Right ventricle myocardium inferior (tissue), 1 donor: ENCODE measurements at places on chromosomes 11 and 22.
A peak's percentile ranks its signal among the peaks of the same experiment; 100 is the strongest.

GRCh38 chr22:20408891-20409290 lies 14.9 kb downstream of the ZNF74 start:
- DNase-seq: no peak

DNA sequence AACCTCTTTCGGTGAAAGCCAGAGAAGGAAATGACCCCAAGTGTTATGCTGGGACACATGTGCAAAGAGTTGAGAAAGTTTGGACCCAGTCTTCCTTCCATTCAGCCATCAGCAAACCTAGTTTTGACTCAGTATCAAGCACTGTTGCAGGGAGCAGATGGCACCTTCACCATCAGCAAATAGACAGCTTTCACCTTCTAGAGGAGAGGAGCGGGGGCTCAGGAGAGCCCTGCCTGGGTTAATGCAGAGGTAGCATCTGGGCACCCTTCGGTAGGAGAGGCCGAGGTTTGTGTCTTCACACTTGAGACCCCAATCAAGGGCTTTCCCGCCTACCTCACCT lies 16.2 kb upstream of the MFRP start:
- DNase-seq: peak; percentile 43

GRCh38 chr22:41481925-41482318 lies 13.0 kb downstream of the ACO2 start:
- no peak for DNase-seq

DNA sequence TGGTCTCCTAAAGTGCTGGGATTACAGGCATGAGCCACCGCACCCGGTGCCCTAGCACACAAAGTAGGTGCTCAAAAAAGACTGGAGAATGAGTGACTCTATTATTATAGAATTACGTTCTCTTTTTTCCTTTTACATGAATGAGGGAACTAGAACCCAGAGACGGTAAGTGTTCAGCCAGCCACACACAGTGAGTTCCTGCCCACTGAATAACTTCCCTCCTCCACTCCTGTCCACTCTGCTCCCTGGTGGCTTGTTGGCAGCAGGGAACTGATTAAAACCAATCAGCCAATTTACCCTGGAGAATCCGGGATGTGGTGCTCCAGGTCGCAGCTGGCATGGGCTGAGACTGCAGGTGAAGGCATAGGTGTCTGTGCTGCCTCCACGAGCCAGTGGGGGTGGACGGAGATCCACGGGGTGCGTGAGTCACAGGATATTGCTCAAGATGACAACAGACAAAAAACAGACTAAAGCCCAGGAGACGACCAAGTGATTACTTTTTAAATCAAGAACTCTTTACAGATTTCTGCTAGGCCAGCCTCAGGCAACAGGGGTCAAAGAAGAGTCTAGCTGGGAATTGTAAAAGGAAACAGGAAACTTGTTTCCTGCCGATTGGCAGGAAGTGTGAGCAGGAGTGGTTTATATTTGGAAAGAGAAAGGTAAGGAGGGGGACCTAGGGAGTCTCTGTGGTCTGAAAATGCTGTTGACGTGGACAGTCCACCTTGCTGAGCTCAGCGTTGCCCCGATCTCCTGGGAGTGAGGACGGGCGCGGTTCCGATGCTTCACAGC lies 95.2 kb upstream of the TP53I11 start:
- peak; percentile 80 for DNase-seq

DNA sequence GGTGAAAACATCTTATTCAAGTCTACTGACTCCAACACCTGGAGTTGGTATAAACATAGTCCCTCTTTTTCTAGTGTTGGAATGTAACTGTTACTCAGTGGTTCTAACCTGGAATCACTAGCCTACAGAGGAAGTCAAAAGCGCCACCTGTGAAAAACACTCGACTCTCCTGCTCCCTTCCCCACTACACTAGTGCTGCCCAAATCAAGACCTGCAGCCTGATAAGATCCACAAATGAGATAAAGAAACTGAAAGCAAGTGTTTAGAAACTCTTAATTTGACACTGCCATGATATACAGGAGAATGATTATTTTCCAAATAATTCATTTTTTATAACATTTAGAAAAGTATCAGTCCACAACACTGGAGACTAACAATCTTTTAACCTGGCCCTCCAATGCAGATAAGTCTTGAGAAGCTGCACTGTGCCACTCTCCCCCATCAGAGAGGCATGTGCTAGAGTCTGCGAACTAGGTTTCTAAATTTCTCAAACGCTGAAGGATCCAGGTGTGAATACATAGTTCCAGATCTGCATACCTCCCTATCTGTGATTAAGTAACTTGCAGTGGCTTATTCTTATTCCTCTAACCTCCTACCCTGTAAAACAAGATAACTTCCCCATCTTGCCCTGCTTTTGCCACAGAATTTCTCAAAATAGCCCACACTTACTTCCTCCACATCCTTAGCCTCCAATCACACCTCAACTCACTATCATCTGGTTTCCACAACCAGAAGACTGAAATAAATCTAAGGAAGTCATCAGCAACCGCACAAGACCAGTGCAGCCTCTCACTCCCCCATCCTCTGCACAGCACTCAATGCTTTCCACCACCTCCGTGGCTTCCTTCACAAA lies 88.1 kb downstream of the RRAS2 start:
- DNase-seq: no peak

DNA sequence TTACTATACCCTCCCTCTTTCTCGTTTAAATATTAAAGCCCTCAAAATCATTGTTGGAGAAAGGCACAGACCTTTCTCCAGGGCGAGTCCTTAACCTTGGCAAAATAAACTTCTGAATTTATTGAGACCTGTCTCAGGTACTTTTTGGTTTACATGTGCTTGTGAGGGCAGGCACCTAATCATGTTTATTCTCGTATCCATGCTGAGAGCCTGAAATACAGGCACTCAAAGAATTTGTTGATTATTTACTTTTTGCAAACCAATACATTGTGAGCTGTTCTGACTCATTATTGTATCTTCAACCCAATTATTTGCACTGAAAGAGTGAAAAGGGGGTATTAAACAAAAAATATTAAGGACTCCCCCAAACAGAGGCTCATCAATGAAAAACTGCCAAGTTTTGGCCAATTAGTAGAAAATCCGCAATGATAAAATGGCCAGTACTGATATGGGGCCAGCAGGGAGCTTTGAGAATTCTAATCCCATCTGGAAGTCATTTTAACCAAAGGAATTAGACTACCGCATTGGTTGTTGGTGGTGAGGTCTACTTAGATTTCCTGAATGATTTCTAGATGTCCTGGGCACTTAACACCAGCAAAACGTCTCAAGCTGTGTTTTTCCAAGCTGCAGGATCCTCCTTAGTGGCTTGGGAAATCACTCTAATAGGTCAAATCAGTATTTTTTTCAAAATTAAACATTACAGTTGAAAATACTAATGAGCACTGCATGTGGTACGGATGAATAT lies 157.3 kb downstream of the SWAP70 start:
- DNase-seq: no peak

DNA sequence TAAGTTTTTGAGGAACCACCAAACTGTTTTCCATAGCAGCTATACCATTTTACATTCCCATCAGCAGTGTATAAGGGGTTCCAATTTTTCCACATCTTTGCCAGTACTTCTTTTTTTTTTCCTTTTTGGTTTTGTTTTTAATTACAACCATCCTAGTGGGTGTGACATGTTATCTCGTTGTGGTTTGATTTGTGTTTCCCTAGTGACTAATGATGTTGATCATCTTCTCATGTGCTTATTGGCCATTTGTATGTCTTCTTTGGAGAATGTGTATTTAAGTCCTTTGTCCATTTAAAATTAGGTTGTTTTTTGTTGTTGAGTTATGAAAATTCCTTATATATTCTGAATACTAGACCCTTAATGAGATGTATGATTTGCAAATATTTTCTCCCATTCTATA lies 59.3 kb downstream of the STIM1 start:
- no peak for DNase-seq

- no peak for DNase-seq
These were observed 727.3 kb downstream of the LRRC4C start for GRCh38 chr11:40732132-40732531.

DNA sequence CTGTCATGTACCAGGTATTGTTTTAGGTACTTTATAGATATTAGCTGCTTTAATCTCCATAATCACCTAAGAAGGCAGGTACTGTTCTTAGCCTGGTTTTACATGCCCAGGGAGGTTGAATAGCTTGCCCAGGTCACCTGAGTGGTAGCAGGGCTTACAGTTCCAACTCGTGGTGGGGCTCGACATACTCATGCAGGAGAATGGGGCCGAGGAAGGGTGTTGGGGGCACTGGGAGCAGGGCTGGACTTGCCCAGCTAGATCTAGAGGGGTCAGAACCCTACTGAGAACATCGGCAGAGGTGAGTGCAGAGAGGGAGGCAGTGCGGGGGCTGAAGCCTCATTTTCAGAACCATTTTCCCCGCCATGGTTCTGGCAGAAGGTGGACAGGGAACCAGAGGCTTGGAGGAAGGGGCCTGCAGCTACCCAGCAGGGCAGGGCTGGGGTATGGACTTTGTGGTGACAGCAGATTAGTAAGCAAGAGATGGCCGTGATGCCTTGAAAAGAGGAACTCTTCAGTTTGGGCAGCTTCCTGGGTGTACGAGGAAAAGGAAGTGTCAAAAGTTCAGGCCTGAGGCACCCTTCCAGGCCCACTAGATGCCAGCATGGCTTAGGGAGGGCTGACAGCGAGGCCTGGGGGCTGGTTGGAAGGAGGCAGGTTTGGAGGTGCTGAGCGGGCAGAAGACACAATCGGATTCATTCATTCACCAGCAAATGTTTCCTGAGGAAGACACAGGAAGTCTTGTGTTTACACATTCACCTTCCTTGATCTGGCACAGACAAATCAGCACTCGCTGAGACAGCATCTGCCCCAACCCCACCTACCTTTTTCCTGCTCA lies 54.7 kb upstream of the LYVE1 start:
- DNase-seq: no peak

GRCh38 chr11:58913685-58914084 lies 25.6 kb upstream of the GLYATL1 start:
- DNase-seq: no peak

DNA sequence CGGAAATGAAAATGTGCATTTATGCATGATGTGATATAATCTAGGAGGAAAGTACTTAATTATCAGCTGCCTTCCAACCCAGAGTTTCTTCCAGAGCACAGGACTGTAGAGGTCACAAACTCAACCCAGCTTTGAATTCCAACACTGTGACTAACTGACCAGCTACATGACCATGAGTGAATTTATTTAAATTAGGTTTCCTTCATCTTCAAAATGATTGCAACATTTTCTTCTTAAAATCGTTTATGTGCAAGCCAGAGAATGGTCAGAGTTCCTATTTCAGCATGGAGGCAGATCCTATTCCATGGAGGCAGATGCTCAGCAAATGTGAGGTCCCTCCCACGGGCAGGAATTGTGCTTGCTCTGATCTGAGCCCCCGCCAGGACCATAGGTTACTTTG lies 42.4 kb downstream of the OSBP start:
- no peak for DNase-seq

- no peak for DNase-seq
These were observed 8.4 kb downstream of the MIAT start for GRCh38 chr22:26665813-26666231.

GRCh38 chr22:29727131-29727523 lies 7.3 kb downstream of the CABP7 start:
- peak; percentile 80 for DNase-seq

- DNase-seq: peak; percentile 86
These were observed 753 bp upstream of the PPARA start for GRCh38 chr22:46149512-46150033.

DNA sequence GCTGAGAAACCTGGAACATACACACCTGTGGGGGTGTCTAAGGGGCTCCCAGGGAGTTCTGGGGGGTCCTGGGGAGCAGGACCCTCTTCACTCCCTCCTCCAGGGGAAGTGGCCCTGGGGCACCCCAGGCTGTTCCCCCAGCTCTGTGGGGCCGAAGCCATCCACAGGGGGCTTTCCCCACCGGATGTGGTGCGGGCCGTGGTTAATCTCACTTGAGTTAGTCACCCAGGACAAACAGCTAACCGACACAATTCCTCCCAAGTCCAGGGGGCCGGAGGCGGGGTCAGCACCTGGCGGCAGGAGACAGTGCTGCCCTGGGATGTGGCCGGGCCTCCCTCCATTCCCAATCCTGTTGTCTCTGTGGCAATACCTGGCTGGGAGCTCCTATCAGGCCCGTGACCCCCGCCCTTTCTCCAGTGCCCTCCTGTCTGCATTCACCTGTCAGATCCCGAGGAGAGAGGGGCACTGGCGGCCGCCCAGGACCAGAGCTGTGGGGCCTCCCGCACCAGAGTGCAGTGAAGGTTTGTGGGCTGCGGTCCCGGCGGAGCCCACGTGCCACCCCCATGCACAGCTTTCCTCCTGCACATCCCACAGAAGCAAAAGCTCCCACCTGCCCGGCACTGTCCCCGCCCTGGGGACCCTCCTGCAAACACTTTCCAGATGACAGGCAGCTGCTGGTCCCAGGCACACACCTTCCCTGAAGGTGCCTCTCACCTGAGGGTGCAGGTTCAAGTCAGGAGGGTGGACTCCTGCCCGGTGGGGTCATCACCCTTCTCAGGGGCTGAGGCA lies 5.2 kb upstream of the MUC5AC start:
- no peak for DNase-seq

- DNase-seq: no peak
These were observed 226.0 kb upstream of the C11orf87 start for GRCh38 chr11:109196016-109196415.

GRCh38 chr22:31943206-31943977 lies 943 bp upstream of the YWHAH start:
- DNase-seq: no peak

DNA sequence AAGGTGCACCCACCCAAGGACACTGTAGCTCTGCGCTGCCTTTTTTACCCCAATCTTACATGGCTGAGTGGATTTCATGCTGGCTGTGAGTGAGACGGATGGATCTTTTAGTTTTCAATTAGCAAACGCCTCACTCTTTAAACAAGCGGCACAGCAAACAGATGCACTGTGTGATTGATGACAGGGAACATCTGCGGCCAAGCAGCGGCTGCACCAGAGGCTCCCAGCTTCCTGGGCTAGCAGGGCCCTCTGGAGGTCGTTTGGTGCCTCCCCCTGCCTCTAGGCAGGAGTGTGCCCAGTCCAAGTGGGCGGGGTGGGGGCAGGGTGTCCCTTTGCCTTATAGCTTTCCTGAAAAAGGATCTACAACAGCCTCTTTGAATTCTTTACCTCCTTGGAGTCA lies 2.1 kb upstream of the DRD2 start:
- no peak for DNase-seq

- peak; percentile 46 for DNase-seq
These were observed 14.2 kb downstream of the LINC01488 start for GRCh38 chr11:69495441-69496201.

GRCh38 chr11:75365711-75366181 lies 14.3 kb upstream of the ARRB1 start:
- DNase-seq: no peak

GRCh38 chr22:27238935-27239510 lies 562.5 kb downstream of the MN1 start:
- DNase-seq: peak; percentile 90

DNA sequence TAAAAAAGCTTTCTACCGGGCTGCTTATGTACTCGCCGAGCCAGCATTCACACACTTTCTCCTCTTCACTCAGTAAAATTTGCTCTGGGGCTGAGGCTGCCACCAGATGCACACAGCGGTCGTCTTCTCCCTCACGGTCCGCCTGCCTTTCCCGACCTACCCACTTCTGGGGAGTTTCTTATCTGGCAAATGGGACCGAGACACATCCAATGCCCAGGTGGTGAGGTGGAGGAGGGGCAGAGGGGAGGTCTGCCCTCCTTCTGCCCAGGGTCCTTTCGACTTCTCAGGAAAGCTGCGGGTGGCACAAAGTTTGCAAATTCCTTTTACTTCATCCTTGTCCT lies 43.9 kb downstream of the GRIK4 start:
- DNase-seq: no peak
